Peyer's patch (tissue), 4 donors: ENCODE measurements at places on chromosomes 5 and 9. TPM values are rescaled to one million over a fixed set of nuclear protein-coding genes. Genes with fewer than 3 reads are reported as not detected.
A peak's percentile ranks its signal among the peaks of the same experiment; 100 is the strongest.

DNA sequence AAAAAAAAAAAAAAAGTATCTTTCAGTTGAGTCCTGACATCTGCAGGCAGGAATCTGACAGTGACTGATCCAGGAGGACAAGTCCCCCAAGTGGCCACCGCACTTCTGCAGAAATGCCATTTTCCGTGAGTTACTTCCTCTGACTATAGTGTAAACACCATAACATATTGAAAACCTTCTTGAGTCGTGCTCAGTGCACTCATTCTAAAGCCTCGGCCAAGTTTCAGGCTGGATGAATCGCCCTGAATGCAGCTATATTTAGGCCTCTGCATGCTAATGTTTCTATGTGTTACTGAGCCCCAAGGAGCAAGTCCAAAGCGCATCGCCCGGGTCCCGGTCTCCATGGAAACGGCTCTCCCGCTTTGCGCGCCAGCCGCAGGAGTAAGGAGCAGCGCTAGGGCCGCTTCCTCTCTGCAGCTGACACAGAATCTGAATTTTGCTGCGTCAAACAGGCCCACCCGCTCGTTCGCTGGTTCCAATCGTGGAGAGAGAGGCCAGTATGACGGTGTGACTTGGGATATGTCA lies 335.4 kb downstream of the MSX2 start:
- no peaks in the 10 kb centered on the region for H3K27me3 ChIP-seq
- no peak overlapping the region for H3K27ac ChIP-seq
- H3K4me3 ChIP-seq, result peak overlapping the region; percentile 11
- no peaks in the 10 kb centered on the region for H3K36me3 ChIP-seq
- no peaks in the 10 kb centered on the region for H3K4me1 ChIP-seq

- no peak for DNase-seq
- H3K4me1 ChIP-seq, result no peaks in the 10 kb centered on the region
- H3K27ac ChIP-seq, result no peak overlapping the region
- no peaks in the 10 kb centered on the region for H3K36me3 ChIP-seq
Observed at GRCh38 chr5:65041296-65042158, 272.8 kb downstream of the CWC27 start.

GRCh38 chr9:130382636-130383349 lies 62.0 kb upstream of the ASS1 start:
- no peak overlapping the region for H3K27ac ChIP-seq
- no peak overlapping the region for H3K4me3 ChIP-seq
- no peaks in the 10 kb centered on the region for H3K36me3 ChIP-seq

The WWC1 gene
- total RNA-seq, result 47.0 TPM

GRCh38 chr9:99187311-99187710 lies 34.4 kb downstream of the ALG2 start:
- H3K27ac ChIP-seq, result no peak overlapping the region
- H3K4me1 ChIP-seq, result peaks cover 7% of the 10 kb centered on the region
- no peaks in the 10 kb centered on the region for H3K36me3 ChIP-seq
- H3K27me3 ChIP-seq, result no peaks in the 10 kb centered on the region
- no peak overlapping the region for H3K4me3 ChIP-seq

GRCh38 chr5:98587166-98587565 lies 186.3 kb upstream of the RGMB start:
- no peaks in the 10 kb centered on the region for H3K27me3 ChIP-seq
- DNase-seq, result no peak
- no peaks in the 10 kb centered on the region for H3K36me3 ChIP-seq
- no peak overlapping the region for H3K27ac ChIP-seq
- H3K4me1 ChIP-seq, result peaks cover 4% of the 10 kb centered on the region
- no peak overlapping the region for H3K4me3 ChIP-seq

The IFNA21 gene
- not detected for total RNA-seq

GRCh38 chr5:168897387-168898122 lies 318.4 kb upstream of the PANK3 start:
- no peak overlapping the region for H3K27ac ChIP-seq
- DNase-seq, result no peak
- no peaks in the 10 kb centered on the region for H3K36me3 ChIP-seq
- H3K4me1 ChIP-seq, result no peaks in the 10 kb centered on the region

DNA sequence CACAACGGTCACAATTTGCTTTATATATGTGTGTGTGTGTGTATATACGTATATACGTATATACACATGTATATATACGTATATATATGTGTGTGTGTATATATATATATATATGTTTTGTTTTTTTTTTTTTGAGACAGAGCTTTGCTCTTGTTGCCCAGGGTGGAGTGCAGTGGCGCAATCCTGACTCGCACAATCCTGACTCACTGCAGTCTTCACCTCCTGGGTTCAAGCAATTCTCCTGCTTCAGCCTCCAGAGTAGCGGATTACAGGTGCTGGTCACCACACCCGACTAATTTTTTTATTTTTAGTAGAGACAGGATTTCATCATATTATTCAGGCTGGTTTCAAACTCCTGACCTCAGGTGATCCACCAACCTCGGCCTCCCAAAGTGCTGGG lies 3.1 kb downstream of the RNF38 start:
- no peak overlapping the region for H3K4me3 ChIP-seq
- H3K36me3 ChIP-seq, result no peaks in the 10 kb centered on the region
- no peak overlapping the region for H3K27ac ChIP-seq
- H3K27me3 ChIP-seq, result no peaks in the 10 kb centered on the region
- H3K4me1 ChIP-seq, result no peaks in the 10 kb centered on the region
- peak; percentile 53 for DNase-seq

DNA sequence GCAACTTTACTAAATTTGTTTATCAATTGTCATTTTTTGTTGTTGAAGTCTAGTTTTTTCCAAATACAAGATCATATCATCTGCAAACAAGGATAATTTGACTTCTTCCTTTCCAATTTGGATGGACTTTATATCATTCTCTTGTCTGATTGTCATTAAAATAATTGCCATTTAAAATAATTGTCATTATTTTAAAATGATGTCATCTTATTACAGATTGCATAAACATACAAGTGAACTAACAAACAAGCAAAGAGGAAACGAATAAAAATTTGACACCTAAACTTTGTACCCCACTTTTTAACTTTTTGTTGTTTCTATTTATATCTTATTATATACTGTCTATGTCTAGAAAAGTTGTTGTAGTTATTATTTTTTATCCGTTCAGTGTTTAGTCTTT lies 275.2 kb downstream of the ADGRV1 start:
- no peak overlapping the region for H3K27ac ChIP-seq
- no peaks in the 10 kb centered on the region for H3K27me3 ChIP-seq
- DNase-seq, result no peak
- no peaks in the 10 kb centered on the region for H3K4me1 ChIP-seq

DNA sequence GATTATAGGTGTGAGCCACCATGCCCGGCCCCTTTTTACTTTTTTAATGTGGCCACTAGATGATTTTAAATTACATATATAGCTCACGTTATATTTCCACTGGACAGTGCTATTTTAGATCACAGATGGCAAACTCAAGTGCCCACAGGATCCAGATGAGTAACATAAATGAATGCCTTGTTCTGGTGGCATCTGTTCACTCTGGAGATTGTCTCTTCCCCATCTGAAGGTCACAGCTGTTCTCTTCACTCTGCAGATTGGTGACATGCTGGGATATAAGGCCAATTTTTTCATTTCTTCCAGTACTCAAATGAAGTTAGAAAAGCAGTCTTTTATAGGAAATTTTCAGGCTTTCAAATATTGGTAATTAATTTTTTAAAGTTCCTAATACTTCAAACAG lies 160.1 kb downstream of the DOCK8 start:
- no peaks in the 10 kb centered on the region for H3K4me1 ChIP-seq
- H3K27me3 ChIP-seq, result no peaks in the 10 kb centered on the region
- H3K4me3 ChIP-seq, result no peak overlapping the region
- H3K36me3 ChIP-seq, result no peaks in the 10 kb centered on the region
- no peak for DNase-seq

DNA sequence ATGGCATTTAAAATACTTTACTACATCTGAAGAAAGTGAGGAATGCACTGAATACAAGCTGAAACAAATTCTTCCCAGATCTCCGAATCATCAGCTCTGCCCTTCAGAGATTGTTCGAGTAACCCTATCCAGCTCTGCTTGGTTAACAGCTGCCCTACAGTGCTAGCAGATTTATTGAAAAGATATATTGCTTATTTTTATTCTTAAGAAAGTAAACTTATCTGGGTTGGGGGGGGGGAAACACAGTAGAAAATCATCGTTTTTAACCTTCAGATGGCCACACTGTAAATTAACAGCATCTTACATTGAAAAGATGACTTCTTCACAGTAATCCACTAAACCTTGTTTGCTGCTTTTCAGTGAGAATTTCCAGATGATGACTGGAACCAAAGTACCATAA lies 210.8 kb downstream of the NFIB start:
- H3K27me3 ChIP-seq, result no peaks in the 10 kb centered on the region
- H3K36me3 ChIP-seq, result no peaks in the 10 kb centered on the region
- no peak for DNase-seq

- H3K27ac ChIP-seq, result no peak overlapping the region
- H3K27me3 ChIP-seq, result no peaks in the 10 kb centered on the region
Observed at GRCh38 chr9:8696516-8696915, 896.9 kb upstream of the DMAC1 start.

The DND1 gene
- total RNA-seq, result 5.0 TPM

The SERF1A gene
- 17.6 TPM for total RNA-seq

- no peaks in the 10 kb centered on the region for H3K27me3 ChIP-seq
- DNase-seq, result no peak
- no peak overlapping the region for H3K4me3 ChIP-seq
- no peaks in the 10 kb centered on the region for H3K36me3 ChIP-seq
Observed at GRCh38 chr9:108259917-108260675, 595.7 kb downstream of the ACTL7B start.

DNA sequence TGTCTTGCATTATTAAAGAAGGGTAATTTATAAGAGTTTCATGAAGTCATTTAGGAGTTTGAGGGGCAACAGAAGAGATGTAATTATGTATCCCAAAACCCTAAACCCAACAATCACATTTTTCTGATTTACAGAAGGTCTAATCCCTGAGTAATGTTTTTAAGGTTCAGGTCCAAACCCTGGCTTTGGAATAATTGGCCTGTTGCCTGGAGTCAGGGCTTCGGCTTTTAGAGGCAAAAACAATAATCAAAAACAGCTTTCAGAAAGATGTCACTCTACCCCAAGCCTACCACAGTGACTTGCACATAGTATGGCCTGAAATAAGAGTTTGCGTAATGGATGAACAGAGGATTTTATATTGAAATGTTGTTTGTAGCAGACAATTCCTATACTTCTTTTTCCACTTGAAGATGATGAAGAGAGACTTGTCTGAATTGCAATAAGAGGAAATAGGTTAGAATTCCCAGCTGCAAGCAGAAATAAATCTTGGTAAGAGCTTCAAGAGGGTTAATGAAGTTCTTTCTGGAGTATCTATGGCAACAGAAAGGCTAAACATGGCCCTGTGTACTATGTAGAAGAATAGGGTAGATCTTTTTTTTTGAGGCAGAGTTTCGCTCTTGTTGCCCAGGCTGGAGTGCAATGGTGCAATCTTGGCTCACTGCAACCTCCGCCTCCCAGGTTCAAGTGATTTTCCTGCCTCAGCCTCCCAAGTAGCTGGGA lies 152.0 kb downstream of the GPBP1 start:
- no peak for DNase-seq
- H3K4me1 ChIP-seq, result peaks cover 5% of the 10 kb centered on the region
- H3K36me3 ChIP-seq, result no peaks in the 10 kb centered on the region
- no peaks in the 10 kb centered on the region for H3K27me3 ChIP-seq

DNA sequence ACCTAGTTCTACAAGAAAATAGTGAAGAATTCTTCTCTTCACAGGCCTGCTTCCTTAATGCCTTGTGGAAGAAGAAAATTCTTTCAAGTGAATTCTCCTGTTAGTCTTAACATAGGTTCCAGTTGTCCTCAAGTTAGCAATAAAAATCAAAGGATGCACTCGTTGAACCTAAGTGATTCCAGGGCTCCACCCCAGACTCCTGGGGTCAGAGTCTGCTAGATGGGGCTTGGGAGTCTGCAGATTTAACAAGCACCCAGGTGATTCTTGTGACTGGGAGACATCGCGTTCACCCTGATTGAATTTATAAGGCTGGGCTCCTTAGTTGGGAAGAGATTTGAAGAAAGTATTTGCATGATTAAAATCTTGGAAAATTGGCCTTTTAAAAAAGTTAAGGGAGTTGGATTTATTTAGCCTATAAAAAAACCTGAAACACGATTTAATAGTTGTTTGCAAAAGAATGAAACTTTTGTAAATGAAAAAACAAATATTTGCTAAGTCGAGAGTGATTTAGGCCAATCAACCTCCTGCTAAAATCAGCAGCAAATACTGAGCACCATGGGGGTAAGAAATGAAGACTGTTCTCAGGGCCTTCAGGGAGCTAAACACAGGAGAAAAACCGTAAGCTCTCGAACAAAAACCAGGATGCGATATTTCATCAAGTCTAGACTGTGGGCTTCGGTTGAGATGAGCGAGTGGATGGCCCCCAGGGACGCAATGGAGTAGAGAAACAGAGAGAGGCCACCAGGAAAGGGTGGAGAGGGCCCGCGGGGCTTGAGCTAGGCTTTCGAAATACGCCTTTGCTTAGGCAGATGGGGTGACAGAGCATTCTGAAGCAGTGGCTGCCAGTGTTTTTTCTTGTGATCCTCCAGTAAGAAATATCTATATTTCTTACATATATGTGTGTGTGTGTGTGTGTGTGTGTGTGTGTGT lies 86.9 kb upstream of the TTC23L start:
- H3K4me1 ChIP-seq, result no peaks in the 10 kb centered on the region
- H3K4me3 ChIP-seq, result no peak overlapping the region
- no peaks in the 10 kb centered on the region for H3K36me3 ChIP-seq
- H3K27me3 ChIP-seq, result no peaks in the 10 kb centered on the region
- DNase-seq, result no peak

- H3K27ac ChIP-seq, result peak overlapping the region; percentile 91
- H3K4me3 ChIP-seq, result peak overlapping the region; percentile 88
- no peaks in the 10 kb centered on the region for H3K36me3 ChIP-seq
- no peaks in the 10 kb centered on the region for H3K27me3 ChIP-seq
- H3K4me1 ChIP-seq, result peaks cover 17% of the 10 kb centered on the region
Observed at GRCh38 chr9:128818839-128819715, 777 bp downstream of the ENDOG start.

DNA sequence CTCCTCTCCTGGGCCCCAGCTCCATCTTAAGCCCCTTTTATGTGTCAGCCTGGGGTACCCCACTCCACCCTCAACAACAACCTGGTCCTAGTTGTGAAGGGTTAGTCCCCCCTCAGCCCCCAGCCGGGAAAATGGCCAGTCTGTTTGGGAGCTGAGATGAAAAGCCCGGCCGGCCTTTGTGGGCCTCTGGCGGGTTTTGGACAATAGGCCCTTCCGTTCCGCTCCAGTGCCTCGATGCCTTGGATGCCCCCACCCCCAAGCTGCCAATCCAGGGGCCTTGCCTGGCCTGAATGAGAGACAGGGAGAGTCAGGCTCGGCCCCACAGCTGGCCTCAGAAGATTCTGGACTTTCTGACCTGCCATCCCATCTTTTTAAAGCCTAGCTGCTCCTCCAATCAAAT lies 9.2 kb downstream of the CNTFR start:
- H3K4me1 ChIP-seq, result peaks cover 45% of the 10 kb centered on the region
- H3K36me3 ChIP-seq, result no peaks in the 10 kb centered on the region
- H3K27ac ChIP-seq, result no peak overlapping the region
- peaks cover 14% of the 10 kb centered on the region for H3K27me3 ChIP-seq

The CARD6 gene
- 5.4 TPM for total RNA-seq

The OBP2B gene
- not detected for total RNA-seq
